CD4-positive, alpha-beta memory T cell (primary cell): ENCODE measurements at places on chromosomes 12 and 14. TPM values are rescaled to one million over a fixed set of nuclear protein-coding genes. Genes with fewer than 3 reads are reported as not detected.
A peak's percentile ranks its signal among the peaks of the same experiment; 100 is the strongest.

Gene SDR9C7
- not detected for total RNA-seq

Gene ERO1A
- 93.8 TPM for total RNA-seq

Gene C14orf180
- not detected for total RNA-seq

Gene CLEC4D
- not detected for total RNA-seq

Gene CELA1
- 0.36 TPM for total RNA-seq

Gene SP7
- not detected for total RNA-seq

Gene CLEC1B
- not detected for total RNA-seq

Gene FAM186B
- total RNA-seq: 0.22 TPM

Gene APOF
- total RNA-seq: not detected

Gene RD3L
- total RNA-seq: not detected

DNA sequence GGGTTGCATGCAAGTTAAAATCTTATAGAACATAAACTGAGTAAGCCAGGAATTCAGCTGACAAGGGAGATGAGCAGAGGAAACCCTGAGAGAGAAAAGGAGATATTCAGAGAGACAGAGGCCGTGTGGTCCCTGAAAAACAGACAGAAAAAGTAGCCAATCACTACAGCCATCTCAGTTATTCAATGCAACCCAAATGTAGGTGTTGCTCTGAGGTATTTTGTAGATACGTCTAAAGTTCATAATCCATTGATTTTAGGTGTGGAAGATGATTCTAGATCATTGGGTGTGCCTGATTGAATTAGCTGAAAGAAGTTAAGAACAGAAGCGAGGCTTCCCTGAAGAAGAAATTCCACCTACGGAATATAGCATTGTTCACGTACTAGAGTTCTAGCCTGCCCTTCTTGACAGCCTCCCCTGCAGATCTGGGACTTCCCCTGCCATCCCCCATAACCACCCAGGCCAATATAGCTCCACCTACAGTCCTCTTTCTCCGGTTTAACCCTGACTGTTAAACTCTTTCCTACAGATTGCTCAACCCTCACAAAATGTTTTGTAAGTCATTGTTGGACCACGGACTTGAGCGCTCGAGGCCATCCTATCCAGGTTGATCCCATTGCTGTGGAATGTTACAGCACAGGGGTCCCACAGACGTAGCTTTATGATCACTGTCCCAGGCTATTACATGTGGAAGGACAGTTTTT is 21.7 kb downstream of the AICDA start:
- DNase-seq: no peak

DNA sequence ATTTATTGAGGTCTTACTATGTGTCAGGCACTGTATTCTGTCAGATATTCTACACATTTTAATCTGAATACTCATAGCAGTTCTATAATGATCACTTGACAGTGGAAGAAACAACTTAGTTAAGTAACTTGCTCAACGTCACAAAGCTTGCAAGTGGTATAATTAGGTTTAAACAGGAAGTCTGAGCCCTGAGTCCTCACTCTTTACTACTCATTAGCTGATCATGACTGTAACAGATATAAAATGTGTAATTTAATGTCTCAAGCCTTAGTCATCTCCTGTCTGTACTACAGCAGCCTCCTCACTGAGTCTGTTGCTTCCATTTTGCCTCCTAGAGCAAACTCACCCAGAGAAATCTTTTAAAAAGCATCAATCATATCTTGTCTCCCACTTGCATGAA is 38.9 kb downstream of the PPP4R4 start:
- no peak for DNase-seq

GRCh38 chr12:4663971-4664505 is 15.1 kb downstream of the NDUFA9 start:
- DNase-seq: no peak

GRCh38 chr12:32273063-32273522 is 126.3 kb upstream of the FGD4 start:
- no peak for DNase-seq

- no peak for DNase-seq
Measured at GRCh38 chr12:120790114-120790513, 64.5 kb downstream of the ACADS start.

GRCh38 chr12:118498171-118498570 is 121.8 kb downstream of the SUDS3 start:
- DNase-seq: no peak

- no peak for DNase-seq
Measured at GRCh38 chr14:54050759-54051158, 94.1 kb upstream of the BMP4 start.

GRCh38 chr14:101535232-101535631 is 26.1 kb upstream of the DIO3 start:
- DNase-seq: peak; percentile 4

- no peak for DNase-seq
Measured at GRCh38 chr12:49534731-49535278, 4.0 kb upstream of the KCNH3 start.

DNA sequence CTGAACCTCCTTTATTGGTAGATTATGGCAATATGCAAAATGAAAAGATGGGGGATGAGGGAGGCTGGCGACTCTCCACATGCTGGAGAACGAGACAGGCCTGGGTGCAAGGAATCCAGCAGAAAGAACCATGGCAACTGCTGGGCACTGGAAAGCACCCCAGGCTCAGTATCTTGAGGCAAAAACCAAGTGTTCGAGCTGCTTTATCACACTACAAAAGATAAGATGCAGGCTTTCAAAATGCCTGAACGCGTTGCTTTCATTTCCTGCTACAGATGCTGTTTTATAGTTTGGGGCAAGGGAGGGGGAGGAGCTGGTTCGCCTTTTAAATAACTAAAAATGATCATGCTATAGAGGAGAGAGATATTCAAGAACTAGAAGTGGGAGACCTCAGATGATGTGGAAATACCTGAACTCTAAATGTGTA is 38.9 kb downstream of the NIN start:
- DNase-seq: no peak

DNA sequence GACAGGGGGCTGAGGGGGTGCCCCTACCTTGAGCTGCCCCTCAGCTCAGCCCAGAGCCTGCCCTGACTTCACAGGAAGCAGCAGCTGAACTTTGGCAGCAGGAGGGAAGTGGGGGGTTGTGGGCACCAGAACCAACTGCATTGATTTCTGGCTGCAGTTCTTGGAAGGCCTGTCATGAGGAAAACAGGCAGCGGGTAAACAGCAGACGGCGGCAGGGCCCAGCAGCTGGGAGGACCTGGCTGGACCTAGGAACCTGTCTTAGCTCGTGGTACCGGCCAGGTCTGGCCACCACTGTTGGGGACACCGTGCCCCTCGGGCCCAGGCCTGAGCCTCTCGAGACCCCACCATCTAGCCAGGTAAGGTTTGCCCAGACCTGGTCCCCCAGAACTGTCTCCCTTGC is 154.2 kb upstream of the MYL2 start:
- DNase-seq: no peak

- no peak for DNase-seq
Measured at GRCh38 chr12:106908561-106908960, 47.1 kb upstream of the TMEM263 start.

- DNase-seq: no peak
Measured at GRCh38 chr12:98154850-98155249, 360.5 kb upstream of the TMPO start.

GRCh38 chr14:74983343-74983742 is 19.4 kb upstream of the EIF2B2 start:
- no peak for DNase-seq

DNA sequence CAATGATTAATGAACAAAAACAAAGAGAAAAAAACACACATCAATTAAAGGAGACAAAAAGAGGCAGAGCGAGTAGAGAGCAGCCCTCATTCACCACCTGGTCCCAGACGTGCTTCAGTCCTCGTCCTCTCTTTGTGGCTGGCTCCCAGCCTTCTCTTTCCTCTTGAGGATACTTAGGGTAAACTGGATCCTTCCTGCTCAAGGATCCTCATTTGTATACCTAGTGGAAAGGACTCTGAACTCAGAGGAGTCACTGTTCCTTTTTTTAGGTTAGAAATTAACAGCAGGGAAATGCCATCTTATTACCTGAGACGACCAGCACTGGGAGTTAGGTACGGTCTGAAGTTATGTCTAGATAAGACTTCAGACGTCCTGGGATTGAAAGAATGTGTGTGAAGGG is 9.7 kb downstream of the MLEC start:
- DNase-seq: no peak

GRCh38 chr12:54991991-54992375 is 7.4 kb upstream of the TESPA1 start:
- DNase-seq: no peak

GRCh38 chr12:38823738-38824137 is 81.7 kb downstream of the CPNE8 start:
- DNase-seq: no peak

DNA sequence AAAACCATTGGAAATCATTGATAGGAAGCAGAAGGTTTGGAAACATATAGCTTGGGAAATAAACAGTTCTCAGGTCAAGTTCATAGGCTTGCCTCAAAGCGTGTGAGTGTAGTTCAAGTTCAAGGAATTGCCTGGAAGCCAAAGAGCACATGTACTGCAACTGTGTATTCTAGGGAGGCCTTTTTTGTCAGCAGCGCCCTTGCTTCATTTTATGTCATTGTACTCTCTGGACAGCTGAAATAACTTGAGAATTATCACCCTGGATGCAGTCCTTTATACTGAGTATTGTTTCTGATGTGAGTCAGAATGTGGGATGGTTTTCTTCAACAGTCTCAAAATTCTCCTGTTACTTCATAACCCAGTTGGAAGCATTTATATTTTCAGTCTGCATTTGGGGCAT is 16.0 kb upstream of the EVL start:
- no peak for DNase-seq

- no peak for DNase-seq
Measured at GRCh38 chr12:62078020-62078419, 182.2 kb upstream of the USP15 start.
